Fibroblast of lung (primary cell): ENCODE measurements at places on chromosomes 6 and 20. TPM values are rescaled to one million over a fixed set of nuclear protein-coding genes. Genes with fewer than 3 reads are reported as not detected.

Gene GHRH
- polyA plus RNA-seq, result not detected in 2 replicates

Gene LMBRD1
- polyA plus RNA-seq, result 27.2 and 46.5 TPM in 2 replicates

DNA sequence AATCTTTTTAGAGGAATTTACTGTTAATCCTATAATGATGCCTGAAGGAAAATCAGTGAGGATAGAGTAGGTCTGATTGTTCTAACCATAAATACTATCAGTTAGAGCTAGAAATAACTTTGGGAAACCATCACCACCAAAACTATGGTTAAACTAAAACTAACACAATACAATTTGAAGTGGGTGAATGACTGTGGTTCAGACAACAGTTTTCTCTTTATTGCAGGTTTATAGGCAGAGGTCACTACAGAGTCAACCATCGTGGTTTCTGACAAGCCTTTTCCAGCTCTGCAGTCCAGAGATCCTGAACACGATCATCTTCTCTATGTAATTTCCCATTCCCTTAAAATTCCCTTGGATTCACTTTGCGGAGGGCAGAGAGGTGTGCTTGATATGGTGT lies 134.3 kb downstream of the IBTK start:
- peak; percentile 41 for DNase-seq

DNA sequence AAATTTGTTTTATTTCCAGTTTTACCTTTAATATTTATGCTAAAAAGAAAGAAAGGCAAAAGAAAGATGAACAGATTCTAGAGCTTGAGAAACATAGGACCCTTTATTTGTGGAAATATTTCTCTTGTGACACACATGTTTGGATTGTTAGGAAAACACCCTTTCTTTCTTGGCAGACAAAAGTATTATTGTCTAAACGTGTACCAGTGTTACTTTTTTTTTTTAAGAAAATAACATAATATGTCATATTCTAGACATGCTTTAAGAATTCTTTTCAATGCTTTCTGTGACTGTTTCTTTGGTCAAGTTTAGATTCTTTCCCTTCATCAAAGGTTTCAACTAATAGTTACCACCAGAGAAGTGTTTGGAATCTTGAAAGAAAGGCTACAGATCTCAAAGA lies 183.4 kb upstream of the CNR1 start:
- DNase-seq, result no peak

- DNase-seq, result peak; percentile 13
Observed at GRCh38 chr6:34143884-34144580, 1.9 kb downstream of the GRM4 start.

- no peak for DNase-seq
Observed at GRCh38 chr6:80364149-80364548, 257.7 kb downstream of the BCKDHB start.

DNA sequence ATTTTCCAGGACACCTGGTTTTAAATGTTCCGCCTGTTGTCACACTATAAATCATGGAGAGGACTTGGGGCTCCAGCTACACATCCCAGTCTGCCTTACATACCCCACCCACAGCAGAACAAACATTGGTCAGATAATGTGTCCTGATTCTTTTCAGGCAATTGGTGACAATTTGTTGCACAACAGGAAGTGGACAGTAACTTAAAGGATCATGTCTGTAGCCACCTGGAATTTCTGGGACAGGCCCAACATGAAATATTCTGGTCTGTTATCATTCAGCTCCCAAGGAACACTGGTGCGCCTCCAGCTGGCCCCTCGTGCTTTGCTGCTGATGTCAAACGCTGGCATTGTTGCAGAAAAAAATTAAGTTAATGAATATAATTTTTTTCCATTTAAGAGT lies 117.2 kb downstream of the SOBP start:
- DNase-seq, result no peak

Gene MDFI
- polyA plus RNA-seq, result not detected in 2 replicates

Gene C6orf141
- polyA plus RNA-seq, result 0.06 and 1.0 TPM in 2 replicates

Gene COL11A2
- 0.06 and 0.17 TPM in 2 replicates for polyA plus RNA-seq

Gene FAM209B
- 0.17 and 0.18 TPM in 2 replicates for polyA plus RNA-seq

- DNase-seq, result no peak
Observed at GRCh38 chr20:6295867-6296256, 173.0 kb upstream of the FERMT1 start.

DNA sequence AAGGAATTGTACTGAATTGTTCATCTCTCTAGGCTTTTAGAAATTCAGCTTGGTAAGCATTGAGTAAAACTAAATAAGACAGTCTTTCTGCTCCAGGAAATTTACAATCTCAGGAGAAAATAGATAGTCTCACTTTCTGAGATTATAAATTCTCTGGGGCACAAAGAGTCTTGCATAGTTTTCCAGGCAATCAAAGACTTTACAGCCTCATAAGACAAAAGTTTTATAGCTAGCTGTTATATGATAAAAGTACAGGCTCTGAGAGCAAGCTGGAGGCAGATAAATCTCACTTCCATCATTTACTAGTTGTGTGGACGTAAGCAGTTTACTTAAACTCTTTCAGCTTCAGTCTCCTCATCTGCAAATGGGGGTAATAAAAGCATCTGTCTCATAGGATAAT lies 11.4 kb downstream of the FRK start:
- no peak for DNase-seq

DNA sequence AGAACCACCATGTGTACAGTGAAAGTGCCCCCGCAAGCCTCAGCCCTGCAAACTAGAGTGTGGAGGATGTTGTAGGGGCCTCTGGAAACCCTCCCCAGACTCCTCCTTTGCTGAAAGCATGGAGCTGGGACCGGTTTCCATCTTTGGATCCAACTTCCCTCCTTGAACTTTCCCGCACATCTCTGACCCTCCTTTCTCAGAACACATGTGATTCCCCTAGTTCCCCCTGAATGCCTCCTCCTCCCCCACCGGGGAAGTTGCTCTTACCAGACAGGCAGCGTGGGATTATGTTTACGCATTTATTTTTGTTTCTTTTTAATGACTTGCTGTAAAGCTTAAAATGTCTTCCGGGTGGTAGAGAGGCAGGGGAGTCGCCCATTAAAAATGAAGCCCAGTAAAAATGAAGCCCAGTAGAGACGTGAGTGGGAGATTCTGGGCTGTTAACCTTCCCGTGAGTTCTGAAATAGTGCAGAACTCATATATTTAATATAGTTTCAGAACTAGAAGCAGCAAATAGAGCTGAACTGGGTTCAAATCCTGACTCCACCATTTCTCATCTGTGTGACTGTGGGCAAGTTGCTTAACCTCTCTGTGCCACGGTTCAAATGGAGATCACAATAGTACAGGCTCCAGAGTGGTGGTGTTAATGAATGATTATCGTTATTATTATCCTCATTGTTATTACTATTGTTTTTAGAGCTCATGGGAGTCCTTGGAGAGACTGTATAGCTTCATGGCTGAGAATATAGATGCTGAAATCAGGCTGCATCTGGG lies 8.0 kb upstream of the PTPN1 start:
- no peak for DNase-seq

Gene POLH
- polyA plus RNA-seq, result 19.0 and 22.5 TPM in 2 replicates

DNA sequence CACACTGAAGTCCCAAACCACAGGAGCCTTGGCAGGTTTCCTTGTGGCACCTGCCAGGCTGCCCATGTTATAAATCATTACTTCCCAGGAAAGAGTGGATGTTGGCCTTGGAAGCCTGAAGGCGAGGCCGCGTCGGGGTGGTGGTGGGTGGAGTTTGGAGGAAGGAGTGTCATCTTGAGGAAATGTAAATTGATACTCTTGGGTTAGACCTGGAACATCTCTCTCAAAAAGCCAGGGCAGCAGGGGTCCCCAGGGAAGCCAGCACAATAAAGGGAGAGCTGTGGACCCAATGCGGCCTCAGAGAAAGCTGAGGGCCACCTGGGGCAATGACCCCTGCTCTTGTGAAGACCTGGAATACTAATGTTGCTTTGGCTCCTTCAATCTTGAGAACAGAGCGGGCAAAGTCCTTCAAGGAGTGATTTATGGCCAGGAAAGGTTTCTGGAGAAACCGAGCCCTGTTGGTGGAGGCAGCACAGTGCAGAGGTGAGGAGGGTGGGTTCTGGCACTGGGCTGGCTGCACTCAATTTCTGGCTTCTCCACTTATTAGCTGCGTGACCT lies 26.3 kb upstream of the TRAF3IP2 start:
- no peak for DNase-seq

DNA sequence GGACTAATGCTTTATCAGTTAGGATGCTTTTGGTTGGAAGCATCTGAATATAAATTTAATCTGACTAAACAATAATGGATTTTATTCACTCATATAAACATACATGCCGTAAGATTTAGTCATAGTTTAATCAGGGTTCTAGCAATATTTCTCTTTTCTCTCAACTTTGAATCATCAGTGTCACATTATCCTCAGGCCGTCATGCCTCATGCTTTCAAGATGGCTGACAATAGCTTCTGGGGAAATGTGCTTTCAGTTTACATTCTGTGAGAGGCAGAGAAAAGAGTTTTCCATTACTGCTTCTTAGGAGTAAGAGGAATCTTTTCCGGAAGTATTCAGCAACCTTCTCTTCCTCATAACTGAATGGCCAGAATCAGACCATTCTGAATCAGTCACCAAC lies 162.2 kb downstream of the GJA1 start:
- DNase-seq, result peak; percentile 60

DNA sequence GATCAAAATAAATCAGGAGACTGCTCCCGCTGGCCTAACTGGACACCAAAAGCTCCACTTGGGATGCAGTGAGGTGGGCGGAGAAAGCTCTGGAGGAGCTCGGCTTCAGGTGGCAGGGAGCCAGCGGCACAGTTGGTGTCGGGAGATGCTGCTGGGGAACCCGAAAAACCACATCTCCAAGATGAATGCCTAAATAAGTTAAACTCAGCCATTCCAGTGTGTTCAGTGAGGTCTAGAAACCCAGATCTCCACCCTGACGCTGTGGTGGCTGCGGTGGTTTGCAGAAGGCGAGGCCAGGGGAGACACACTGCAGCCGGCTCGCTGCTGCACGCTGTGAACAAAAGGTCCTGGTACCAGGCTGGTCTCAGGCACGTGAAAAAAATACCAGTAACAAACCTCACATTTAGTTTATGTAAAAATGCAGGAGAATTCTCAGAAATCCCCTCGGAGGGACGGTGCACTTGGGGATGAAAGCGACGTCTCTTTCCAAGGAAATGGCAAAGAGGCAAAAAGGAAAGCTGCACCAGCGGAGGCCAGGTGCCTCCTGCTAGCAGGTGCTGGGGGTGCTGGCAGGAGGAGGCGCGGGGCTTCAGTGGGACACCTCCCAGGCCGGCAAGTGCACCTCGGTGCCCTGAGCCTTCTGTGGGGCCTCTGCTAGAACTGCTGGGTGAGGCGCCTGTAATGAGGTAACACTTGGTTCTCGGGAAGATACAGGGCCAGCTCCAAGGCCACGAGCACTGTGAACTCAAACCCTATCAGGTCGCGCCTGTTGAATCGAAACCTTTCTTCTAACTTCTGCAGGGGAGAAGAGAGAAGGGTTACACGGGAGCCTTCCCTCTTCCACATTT lies 3.6 kb downstream of the RPS21 start:
- DNase-seq, result no peak

DNA sequence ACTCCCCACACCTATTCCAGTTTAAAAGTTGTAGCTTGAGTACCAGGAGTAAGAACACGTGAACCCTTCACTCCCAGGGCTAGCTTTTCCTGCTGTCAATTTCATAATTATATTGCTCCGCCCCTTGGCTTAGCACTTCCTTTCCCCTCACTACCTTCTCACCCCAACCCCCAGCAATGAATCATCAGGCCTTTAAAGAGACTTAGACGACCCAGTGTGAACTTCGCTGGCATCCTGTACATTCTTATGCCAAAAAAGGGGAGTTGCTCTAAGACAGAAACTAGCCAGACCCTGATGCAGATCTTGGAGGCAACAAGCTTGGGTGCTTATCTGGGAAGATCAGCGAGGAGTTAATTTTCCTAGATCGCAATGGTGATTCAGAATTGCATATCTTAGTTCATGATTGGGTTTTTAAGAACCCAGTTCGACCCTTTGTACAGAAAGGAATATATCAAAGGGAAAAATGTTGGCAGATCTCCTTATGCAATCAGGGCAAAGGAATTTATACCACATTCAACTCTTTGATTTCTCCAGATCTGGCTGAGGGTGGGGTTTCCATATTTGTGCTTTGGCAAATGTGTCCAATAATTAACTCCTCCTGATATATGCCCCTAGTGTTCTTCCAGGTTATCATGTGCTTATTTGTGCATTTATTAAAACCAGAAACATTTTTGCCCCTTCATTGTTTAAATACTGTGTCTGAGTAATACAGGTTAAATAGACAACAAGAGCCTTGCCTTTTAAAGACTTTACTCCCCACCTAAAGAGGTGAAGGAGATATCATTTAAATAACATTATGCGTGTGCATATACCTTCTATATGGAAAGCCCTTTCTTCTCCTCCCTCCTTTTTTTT lies 8.1 kb upstream of the ATXN1 start:
- DNase-seq, result peak; percentile 99

DNA sequence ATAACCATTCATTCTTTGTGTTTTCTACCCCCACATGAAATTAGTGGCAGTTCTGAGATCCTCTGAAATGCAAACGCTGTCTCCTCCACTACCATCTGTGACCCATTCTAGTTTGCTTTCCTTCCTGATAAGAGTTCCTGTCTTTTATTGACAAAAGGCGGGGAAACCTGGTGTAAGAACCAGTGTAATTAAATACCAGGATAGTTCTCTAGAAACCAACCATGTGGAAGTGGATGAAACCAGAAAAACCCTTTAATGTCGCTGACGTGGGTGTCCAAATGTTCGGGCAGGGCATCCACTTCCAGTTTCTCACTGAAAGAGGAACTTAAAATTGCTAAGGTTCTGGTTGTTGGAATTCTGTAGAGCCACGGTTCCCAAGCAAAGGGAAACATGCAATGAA lies 79.1 kb downstream of the TNFRSF21 start:
- no peak for DNase-seq

- DNase-seq, result no peak
Observed at GRCh38 chr20:55513954-55514353, 491.4 kb downstream of the CBLN4 start.

Gene ITPA
- 32.2 and 37.8 TPM in 2 replicates for polyA plus RNA-seq

DNA sequence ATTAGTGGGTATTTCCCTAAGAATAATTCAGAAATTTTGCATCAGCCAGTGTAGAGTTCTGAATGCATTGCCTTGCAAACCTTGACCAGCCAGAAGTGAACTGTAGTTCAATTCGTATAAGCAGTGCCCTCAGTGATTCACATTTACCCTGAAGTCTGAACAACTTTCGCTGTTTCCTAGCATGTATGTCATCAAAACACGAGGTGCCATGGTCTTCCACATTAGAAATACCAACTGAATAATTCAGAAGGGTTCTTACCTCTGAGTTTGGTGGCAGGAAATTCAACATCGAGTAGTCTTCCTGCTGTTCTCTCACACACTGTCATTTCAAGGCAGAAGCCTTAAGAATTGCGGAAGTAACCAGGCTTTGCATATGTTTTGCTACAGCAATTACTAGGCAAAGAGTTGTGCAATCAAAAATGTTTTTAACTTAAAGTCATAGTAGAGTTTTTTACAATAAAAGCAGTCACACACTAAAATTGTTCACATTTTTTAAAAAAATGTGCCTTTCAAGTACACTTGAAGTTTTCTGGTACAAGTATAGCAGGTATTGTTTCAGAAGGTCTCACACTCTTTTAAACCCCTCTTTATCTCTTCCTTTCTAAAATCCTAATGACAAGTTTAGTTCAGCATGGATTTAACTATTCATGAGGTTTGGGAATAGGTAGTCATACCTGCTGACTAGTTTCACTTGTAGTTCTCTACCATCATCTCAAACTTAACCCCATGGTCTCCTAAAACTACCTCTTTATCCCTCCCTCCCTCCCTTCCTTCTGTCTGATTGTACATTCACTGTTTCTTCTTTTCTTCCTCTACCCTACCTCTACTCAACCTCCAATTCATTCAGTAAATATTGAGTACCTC lies 118.3 kb downstream of the STXBP5 start:
- no peak for DNase-seq

Gene HEY2
- polyA plus RNA-seq, result not detected in 2 replicates

Gene BPIFA1
- polyA plus RNA-seq, result not detected in 2 replicates
